ENCODE measurements at places on chromosomes 11 and 22.

GRCh38 chr11:99814738-99815137 is 794.0 kb downstream of the CNTN5 start:
- DNase-seq, result peak; percentile 28

GRCh38 chr11:59263225-59263894 is 50.6 kb upstream of the MPEG1 start:
- DNase-seq, result peak; percentile 42

GRCh38 chr22:31790240-31790639 is 36.4 kb downstream of the DEPDC5 start:
- DNase-seq, result no peak

DNA sequence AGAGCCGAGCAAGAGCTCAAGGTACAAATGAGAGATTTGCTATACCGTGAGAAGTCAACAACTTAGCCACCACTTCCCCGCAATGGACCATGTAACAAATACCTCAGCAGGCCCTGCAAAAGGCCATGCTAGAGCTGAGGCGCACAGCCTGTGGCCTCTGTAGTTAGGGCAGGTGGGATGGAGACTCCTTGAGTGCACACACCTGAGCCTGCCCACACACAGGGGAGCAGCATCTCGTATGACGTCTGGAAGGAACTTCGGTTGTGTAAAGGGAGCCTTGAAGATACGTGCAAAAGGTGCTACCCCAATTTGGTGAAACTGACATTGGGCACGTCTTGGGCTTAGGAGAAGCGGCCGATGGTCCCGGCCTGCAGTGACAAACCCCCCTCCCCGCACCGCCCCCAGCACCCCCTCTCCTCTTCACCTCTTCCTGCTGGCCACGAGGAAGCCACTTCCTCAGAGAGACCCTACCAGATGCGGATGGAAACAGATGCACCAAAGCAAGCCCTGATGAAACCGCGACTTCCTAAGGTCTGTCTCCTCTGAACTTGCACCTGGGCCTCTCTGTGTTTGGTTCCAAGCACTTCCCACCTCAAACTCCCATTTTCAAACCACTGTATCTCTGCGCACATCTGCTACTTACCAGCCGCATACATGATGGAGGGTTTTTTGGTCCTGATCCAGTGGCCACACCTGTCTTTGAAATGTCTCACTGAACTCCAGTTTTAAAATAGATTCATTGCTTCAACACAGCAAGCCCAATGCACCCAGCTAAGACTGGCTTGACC is 10.6 kb downstream of the CDPF1 start:
- no peak for DNase-seq

DNA sequence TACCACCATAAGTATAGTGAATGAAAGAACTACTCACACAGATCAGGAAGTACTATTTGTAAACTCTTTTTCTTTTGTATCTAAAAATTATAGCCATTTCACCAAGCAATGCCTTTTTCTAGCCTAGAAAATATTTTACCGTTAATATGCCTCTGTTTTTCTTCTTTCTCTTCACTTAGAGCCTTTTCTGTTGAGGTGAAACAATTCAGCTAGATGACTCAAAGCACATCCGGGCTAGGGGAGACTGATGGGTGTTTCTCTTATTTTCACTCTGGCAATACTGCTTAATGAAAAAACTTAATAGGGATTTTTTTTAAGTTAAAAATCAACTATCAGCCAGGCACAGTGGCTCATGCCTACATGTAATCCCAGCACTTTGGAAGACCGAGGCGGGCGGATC is 93.3 kb downstream of the SGSM3 start:
- DNase-seq, result no peak

DNA sequence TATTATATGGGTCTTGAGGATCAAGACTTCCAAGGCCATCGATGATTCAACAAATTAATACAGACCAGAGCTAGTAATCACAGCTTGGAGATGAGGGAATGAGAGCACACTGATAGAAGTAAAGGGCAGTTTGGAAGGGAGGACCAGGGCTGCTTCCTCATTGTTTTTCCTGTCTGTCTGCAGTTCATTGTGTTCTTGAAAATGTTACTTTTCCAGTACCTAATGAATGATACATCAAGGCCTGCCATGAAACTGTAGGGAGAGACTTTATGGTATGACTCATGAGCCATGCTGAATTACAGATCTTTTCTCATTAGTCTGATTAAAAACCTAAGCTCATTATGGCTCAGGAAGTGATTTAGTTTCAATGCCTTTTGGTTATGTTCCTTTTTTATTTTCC is 855.6 kb downstream of the KCNA4 start:
- no peak for DNase-seq

DNA sequence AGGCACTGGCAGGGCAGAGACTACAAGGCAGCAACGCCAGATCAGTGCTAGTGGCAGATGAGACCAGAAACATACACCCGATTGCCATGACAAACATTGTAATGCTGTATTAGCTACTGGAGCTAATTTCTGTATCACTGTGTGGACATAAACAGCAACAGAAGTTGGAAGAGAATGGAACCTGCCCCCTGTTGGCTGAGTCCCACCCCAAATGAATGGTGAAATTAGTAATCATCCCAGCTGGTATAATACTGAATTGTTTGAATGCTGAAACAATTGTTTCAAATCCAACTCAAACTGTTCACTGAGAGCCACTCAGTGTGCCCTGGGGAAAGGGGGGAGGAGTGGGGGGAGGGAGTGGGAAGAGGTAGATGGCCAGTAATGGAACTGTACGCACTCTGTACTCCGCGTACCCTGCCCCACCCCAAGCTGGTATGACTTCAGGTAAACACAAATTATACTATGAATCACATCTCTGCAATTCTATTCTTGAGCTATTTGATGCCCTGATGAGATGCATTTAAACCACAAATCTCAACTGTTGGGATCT is 11.2 kb upstream of the BIRC3 start:
- DNase-seq, result no peak

GRCh38 chr11:119776031-119776636 is 47.1 kb upstream of the NECTIN1 start:
- no peak for DNase-seq

GRCh38 chr11:126702987-126703386 is 297.6 kb downstream of the KIRREL3 start:
- DNase-seq, result no peak

- DNase-seq, result peak; percentile 77
These were observed 3.9 kb upstream of the RNF215 start for GRCh38 chr22:30390974-30391691.

- no peak for DNase-seq
These were observed 193.6 kb downstream of the FAM76B start for GRCh38 chr11:95595973-95596489.

GRCh38 chr11:112318184-112318591 is 57.5 kb upstream of the PLET1 start:
- DNase-seq, result no peak

- peak; percentile 93 for DNase-seq
These were observed 10.6 kb downstream of the SLC6A5 start for GRCh38 chr11:20609727-20610707.

GRCh38 chr22:21094911-21095772 is 49.4 kb downstream of the LRRC74B start:
- DNase-seq, result no peak

DNA sequence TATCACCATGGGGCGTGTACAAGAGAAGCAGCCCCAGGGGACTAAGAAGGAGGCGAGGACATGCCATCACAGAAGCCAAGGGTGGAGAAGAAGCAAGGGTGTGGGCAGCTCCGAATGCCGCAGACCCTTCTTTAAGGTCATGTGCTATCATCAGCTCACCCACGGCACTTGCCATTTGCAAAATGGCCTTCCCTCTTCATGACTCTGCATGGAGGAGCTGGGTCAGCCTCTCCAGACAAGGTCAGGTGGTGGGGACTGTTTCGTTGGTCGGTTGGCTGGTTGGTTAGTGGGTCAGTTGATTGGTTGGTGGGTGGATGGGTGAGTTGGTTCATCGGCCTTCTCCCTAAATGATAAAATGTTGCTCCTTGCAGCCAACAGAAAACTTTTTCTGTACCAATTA is 622.5 kb downstream of the TBC1D22A start:
- no peak for DNase-seq

DNA sequence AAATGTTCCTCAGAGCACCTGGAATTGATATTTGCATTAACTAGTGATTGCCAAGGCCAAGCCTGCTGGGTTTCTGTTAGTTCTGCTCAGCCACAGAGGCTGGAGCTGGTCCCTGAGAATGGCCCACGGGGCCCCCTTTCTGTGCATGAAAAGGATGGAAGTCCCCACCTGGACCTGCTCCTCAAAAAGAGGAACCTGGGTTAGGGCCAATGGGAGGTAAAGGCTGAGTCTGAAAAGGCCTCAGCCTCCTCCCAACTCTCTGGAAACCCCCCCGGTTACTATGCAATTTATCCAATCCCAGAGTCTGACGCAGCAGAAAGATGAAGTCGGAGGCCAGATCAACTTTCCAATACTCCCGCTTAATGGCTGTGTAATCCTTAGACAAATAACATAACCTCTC is 6.8 kb upstream of the CREB3L1 start:
- no peak for DNase-seq

GRCh38 chr11:31783252-31783651 is 27.9 kb downstream of the PAX6 start:
- DNase-seq, result no peak

DNA sequence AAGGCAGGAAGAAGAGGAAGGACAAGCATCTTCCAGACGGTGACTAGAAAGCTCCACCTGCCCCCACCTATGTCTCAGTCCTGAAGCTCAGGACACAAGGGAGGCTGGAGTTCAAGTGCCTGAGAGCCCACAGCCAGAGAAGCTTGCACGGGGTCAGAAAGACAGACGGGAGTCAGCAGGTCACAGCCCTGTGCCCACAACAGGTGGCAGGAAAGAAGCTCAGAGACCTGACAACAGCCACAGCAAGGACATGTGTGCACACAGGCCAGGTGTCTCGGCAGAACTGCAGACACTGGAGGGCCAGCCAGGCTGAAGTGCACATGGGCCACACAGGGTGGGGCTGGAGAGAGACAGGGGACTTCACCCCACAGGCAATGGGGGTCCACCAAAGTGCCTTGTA is 37.2 kb upstream of the MOB2 start:
- DNase-seq, result peak; percentile 55

DNA sequence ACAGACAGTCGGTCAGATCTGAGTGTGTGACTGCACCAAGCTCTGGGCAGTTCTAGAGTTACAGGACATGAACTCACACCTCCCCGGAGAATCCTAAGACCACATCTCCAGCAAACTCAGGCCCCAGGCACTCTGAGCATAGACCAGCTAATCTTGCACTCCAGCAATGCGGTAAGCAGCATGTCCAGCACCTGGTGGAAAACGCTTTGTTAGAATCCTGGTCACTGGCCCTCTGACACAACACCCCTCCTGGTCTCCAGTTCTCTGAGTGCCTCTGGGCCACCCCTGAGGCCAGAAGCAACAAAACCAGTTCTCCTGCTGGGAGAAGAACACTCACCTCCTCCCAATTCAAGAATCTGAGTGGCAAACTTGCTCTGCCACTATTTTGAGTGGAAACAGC is 82.7 kb upstream of the TMEM45B start:
- peak; percentile 66 for DNase-seq

DNA sequence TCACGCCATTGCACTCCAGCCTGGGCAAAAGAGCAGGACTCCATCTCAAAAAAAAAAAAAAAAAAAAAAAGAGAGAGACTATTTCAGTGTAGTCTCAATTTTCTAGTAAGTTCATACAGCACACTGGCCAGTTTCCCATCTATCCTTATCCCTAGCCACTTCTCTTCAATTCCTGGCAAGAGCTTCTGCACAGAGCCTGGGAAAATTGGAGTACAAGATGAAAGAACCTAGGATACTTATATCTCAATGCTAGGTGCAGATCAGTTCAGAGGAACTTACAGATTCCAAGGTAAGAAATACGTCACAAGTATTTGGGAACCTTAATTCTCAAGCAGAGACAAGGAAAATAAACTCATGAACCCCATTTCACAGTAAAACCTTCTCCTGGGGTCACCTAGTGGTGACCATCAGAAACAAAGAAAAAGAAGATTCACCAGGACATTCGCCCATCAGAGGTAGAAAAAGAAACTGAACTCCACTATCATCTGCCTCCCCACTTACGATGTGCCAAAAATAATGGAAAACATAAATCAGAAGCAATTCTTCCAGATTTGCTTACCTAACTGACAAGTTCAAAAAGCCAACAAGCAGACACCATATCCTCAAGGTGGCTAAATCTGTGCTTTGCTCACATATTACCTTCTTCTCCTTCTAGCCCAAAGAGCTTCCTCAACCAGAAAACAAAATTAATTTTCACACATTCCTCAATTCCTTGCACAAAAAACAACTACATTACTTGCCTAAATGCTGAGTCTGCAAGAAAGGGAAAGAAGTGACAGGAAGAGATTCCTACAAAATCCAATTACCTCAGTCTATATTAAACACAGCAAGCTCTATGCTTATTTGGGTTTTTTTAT is 4.9 kb downstream of the DENND5A start:
- DNase-seq, result no peak

DNA sequence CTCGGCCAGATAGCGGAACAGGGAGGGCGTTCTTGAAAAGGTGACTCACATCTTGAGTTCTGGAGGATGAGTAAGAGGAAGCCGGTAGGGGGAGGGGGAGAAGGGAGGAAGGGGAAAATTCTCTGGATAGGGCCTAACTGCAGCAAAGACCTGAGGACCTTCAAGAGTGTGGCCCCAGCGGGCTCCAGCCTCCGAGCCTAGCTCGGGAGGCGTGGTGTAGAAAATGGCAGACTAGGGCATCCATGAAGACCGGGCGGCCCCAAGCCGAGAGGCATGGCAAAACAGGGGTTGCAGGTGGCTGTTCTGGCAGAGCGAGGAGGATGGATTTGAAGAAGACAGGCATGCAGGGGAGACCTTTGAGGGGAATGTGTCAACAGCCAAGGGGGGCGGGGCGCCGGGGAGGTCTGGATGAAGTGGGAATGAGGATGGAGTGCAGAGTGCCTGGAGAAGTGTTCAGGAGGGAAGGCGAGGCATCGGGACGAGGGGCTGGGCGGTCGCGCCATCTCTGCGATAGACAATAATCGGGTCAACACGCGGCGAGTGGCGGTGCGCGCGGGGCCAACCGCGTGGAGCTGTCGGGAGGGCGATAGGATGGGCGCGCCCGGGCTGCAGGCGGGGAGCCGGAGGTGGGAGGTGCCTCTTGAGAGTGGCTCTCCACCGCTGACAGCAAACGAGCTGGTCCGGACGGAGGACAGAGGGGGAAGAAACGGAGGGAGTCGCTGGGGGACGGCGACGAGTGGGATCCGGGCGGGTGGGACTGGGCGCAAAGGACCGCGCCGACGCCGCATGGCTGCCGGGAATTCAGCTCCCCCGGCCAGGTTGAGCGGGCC is 40.0 kb upstream of the CREB3L1 start:
- peak; percentile 80 for DNase-seq

DNA sequence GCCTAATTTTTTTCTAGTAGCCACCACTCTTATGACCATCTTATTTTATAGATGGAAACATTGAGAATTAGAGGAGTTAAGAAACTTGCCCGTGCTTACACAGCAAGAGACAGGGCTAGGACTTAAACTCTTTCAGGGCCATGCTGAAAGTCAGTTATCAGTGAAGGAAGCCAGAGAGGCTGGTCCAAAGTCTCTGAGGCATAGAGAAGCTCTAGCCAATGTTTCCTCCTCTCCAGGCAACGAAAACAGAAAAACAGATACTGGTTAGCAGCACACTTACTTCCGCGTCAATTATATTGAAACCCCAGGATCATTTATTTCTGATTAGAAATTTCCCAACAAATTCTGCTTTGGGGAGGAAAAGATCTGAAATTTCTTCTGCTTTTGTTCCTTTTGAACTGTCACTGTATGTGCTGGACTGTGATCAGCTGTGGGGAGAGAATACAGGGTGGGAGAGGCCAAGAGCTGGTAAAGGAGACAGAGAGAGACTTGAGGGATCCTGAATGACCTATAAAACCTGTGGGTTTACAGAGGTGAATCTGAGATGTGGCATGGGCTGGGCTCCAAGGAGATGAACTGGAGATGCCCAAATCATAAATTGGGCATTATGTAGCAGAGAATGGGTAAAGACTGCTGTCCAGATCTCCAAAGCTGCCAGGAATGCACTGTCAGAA is 37.5 kb upstream of the CAPRIN1 start:
- DNase-seq, result no peak

GRCh38 chr22:19061471-19062138 is 60.6 kb downstream of the DGCR2 start:
- DNase-seq, result no peak
